Activated CD4-positive, alpha-beta T cell treated with anti-CD3 and anti-CD28 coated beads, Interleukin-2, amount 50 U/mL, for 4 hours (primary cell): ENCODE measurements at places on chromosomes 1 and 21.

GRCh38 chr1:4973341-4973740 is 318.9 kb downstream of the AJAP1 start:
- no peak for DNase-seq

GRCh38 chr1:96358057-96358456 is 363.5 kb upstream of the PTBP2 start:
- no peak for DNase-seq

GRCh38 chr1:56170784-56171320 is 408.5 kb downstream of the PLPP3 start:
- no peak for DNase-seq

DNA sequence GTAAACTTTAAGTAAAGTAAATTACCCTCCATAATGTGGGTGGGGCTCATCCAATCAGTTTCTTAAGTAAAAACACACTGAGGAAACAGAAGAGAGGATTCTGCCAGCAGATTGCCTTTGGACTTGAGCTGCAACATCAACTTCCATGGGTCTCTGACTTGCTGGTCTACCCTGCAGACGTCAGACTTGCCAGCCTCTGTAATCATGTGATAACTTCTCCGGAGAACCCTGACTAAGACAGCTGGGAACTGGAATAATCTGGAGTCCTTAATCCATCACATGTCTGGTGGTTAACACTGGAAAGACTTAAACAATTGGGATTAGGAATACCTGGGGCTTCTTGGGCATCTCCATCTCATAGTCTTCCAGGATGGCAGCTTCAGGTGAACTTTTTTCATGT is 13.2 kb upstream of the CEP350 start:
- no peak for DNase-seq

- DNase-seq = no peak
These were observed 2.6 kb upstream of the TNFRSF9 start for GRCh38 chr1:7943251-7943650.

DNA sequence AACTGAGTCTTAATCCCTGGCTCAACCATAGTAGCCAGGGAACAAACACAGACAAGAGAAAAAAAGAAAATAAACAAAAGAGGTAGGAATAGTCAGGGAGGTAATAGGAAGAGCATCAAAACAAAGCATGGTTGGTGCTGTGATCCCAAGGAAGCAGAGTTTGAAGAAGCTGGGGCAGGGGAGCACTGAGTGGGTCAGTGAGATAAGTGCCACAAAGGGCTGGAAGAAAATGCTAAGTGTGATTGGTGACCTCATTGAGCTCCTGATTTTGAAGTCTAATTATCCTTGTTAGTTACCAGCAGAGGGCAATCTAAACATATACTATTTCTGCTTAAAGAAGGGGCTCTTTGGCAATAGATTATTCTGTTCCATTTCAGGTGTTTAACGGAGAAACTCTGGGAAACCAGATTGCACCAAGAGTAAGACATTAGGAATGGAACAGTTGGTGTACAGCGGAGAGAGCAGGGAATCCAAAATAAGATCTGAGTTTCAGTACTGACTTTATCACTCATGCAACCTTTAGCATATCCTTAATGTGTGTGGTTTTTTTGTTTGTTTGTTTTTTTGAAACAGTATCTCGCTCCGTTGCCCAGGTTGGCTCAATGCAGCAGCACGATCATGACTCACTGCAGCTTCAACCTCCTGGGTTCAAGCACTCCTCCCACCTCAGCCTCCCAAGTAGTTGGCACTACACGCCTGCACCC is 30.7 kb upstream of the KIAA1614 start:
- DNase-seq = no peak

GRCh38 chr1:170808216-170808885 is 127.0 kb upstream of the MROH9 start:
- DNase-seq = no peak

DNA sequence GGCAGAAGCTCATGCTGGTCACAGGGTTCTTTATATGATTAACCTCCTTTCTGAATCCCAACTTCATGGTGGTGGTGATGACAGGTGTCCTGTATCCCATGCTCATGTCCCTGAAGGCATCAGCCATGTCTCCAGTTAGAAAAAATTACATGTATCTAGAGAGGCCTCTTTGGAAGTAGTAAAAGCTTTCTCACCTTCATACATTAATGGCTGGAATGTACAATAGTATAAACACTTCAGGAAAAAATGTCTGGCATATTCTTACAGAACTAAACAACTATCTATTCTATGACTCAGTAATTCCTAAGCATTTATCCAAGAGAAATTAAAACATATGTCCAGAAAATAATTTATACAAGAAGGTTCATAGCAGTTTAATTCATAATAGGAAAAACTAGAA is 34.0 kb downstream of the ADAM30 start:
- DNase-seq = no peak

GRCh38 chr1:54952950-54953718 is 27.3 kb upstream of the TMEM61 start:
- DNase-seq = no peak

DNA sequence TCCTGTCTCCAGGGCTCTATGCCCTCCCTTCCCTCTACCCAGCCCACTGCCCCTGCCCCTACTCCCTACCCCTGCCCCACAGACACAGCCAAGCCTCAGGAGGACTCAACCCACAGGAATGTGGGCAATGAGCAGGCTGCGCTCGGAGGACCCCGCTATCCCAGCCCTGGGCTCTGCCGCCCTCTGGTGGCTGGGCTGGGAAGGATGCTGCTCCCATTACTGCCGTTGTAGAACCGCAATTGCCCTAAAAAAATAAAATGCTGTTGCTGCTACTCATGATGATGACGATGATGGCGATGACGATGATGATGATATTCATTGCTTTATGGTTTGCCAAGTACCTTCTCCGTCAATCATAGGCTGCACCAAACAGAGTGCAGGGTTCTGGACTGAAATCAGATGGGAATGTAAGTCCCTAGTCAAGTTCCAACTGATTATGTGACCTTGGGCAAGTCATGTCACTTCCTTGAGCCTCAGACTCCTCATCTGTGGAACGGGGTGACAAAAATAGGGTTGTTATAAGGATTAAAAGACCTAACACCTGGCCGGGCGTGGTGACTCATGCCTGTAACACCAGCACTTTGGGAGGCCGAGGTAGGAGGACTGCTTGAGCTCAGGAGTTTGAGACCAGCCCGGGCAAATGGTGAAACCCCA is 24.6 kb downstream of the ARHGEF19 start:
- DNase-seq = peak; percentile 74
